ENCODE measurements at places on chromosomes 3 and 15.
A peak's percentile ranks its signal among the peaks of the same experiment; 100 is the strongest.

DNA sequence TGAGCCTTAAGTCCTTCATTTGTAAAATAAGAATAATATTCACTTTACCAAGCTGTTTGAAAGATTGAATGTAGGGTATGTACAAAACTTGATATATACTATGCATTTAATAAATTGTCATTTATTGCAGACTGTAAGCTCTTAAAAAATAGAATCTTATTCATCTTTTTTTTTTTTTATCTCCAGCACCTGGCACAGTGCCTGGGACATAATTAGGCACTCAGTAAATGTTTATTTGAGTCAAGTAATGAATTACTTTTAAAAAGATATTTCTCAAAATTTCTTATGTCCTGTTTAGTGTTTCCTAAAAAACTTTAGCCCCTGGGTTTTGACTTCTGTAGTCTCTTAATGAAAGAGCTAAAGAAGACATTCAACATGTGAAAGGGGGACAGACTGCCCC, 71.7 kb downstream of the TOP2B start:
- no peak for DNase-seq

- DNase-seq: no peak
Measured at GRCh38 chr3:126167566-126167965, 12.8 kb downstream of the ALDH1L1 start.

DNA sequence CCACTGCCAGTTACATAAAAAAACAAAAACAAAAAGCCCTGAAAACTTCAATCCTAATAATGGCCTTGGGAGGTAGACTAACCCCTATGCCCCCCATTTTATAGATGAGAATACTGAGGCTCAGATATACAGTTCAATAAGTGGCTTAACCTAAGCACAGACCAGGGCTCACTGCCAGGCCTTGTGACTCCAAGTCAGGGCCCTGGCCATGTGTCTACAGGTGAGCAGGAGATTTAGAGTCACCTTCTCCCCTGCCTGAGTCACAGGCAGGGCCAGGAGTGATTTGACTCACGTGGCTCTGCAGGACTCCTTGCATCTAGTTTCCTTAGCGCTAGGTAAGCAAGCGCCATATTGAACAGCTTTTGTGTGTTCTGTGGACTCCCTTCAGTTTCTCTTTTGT, 98.6 kb upstream of the ETV5 start:
- no peak for DNase-seq

DNA sequence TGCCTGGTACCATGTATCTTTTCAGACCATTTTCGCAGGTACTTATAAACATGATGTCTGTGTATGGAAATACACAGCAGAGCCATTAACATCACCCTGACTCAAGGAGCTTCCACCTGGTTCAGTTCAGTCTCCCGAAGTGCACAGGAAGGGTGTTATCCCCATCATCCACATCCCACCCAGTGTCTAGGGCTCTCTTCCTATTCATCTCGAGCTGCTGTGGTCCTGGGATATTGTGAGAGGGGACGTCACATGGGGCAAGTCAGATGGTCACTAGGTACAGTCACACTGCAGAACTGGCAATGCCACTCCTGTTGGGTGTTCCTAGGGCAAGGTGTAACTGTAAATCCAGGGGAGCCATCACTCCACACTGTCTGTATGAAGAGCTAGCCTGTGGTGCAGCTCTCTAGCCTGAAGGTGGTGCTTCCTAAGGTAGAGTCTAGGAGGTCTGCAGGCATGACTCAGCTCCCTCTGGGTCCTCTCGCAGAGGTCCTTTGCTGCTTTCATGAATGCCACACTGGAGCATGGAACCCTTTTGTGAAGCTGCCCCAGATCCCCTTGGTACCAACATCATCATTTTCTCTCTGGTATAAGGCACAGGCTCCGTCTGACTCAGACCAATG, 13.9 kb downstream of the ISLR2 start:
- no peak for DNase-seq

DNA sequence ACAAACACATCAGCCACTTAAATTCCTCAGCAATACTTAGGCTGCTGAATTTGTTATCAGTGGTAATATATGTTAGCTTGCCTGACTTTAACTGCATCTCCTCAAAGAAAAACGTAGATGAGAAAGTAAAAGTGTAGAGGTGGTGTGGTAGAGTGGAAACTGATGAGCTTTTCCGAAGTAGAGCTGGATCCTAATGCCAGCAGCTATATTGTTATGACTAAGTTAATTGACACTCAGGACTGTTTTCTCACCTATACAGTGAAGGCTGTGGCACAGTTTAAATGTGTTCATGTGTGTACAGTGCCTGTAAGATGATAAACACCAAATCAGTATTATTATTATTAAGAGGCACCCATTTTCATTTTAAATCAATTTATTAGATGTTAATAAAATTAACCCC, 174.9 kb downstream of the TNIK start:
- DNase-seq: no peak

DNA sequence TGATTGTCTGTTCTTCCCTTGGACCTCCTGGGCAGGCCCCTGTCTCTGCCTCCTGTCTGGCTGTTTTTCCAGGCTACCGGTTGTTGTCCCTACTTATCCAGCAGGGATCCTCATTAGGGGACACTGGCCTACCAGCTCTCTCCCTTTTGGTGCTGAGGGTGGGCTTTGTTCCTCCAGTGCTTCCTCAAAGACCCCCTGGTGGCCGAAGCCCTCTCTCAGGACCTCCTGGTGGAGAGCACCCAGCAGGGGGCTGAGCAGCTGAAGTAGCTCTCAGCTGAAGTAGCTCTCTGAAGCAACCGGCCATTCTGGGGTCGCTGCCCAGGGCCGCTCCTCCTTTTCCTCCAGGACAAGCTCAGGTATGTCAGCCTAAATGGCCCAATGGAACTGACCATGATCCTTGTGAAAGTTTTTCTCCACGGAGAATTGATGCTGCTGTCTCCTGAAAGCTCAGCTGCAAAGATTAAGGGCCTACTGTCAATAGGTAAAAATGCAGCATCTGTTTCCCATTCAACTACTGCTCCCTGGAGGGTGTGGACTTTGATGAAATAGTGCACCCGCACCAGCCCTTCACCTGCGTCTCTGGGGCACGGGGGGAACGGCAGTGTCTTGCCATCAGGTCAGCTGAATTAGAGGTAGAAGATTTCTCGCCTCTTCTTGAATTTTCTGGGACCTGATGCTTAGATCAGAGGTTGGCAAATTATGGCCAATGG, 27.6 kb downstream of the ARNT2 start:
- no peak for DNase-seq

- DNase-seq: no peak
Measured at GRCh38 chr3:50195501-50196252, 4.3 kb downstream of the GNAT1 start.

- DNase-seq: no peak
Measured at GRCh38 chr15:31023841-31024240, 32.4 kb upstream of the MTMR10 start.

- no peak for DNase-seq
Measured at GRCh38 chr15:60408463-60408981, 10.7 kb upstream of the ANXA2 start.

- peak; percentile 45 for DNase-seq
Measured at GRCh38 chr3:30597131-30597768, 9.2 kb upstream of the TGFBR2 start.

- DNase-seq: peak; percentile 45
Measured at GRCh38 chr3:29240248-29240647, 40.6 kb upstream of the RBMS3 start.

DNA sequence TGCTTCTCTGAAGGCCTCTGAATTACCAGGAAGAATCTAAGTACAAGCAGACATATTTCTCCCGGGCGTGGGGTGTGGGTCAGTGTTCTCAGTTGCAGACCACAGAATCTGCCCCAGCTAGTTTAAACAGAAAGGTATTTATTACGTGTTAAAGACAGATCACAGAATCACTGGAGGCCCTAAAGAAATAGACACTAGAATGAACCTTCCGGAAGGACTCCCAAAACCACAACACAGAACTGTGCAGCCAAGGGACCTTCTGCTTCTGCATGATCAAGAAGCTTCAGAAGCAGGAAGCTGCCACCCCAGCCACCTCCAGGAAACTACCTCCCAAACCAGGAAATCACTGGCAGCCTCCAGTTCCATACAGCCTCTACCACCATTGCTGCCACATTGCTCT, 32.7 kb upstream of the ZFAND6 start:
- DNase-seq: no peak

DNA sequence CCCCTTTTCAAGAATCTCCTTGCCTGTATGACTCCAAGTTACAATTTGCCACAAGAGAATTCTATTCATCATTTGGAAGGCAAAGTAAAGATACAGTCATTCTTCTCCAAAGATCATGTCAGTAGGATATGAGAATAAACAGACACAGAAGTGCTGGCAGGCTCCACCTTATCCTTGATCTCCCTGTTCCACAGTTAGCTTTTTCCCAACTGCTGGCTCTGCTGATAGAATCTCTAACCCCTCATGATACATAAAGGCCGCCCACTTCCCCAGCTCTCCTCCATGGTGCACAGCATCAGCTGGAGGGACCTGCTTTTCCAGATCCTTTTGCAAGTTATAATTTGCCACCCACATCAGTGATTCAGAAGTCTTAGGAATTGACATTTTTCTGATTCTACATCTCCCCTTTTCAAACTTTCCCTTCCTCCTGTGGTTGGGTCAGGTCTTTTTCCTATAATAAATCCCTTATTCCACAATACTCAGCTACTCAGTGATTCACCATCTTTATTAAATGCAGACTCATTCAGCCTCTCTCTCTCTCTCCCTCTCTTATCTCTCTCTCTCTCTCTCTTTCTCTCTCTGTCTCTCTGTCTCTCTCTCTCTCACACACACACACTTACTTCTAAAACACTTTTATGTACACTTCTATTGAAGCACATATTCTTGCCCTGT, 465.4 kb downstream of the GBE1 start:
- no peak for DNase-seq

DNA sequence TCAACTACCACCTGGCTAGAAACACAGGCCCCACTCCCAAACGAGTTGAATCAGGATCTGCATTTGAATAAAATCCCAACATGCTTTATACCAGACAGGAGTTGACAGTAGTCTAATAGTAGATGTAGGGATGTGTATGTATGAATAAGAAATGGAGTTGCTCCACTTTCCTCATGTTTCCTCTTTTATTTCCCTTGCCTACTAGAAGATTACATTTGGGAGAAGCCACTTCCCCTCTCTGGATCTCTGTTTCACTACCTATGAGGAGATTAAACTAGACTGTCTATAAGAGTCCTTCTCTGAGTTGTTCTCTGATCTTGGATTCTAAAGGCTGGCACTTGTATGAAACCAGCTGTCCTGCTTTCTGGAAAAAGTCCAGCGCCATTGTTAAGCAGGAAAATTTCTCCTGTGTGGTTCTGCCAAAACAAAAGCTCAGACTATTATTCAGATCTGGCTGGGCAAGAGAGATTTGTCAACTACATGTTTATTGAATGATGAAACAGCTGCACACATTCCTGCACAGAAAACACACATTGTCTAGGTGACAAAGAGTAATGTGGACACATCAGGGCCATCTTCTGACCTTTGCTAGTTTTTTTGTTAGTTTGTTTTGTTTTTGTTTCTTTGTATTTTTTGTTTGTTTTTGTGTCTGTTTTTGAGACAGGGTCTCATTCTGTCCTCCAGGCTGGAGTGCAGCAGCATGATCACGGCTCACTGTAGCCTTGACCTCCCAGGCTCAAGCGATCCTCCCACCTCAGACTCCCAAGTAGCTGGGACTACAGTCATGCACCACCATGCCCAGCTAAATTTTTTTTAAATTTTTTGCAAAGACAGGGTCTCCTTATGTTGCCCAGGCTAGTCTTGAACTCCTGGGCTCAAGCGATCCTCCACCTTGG, 29.9 kb downstream of the ACP3 start:
- no peak for DNase-seq

DNA sequence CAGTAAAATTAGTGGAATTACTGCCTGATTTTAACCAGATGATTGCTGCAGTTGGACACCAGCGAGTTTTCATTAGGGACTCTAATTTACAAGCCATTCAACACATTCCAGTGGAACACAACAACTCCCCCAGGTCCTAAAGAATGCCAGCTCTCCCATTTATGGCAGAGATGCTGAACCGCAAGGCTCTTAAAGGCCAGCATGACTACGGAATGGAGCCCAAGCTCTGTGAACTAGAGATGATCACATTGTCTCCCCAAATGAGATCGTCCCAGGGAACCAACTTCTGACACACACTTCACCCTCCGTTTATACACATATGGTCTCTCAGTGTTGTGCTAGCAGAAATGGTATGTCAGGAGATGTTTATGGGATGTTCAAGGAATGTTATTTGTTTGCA, 446.2 kb upstream of the NR2F2 start:
- DNase-seq: no peak

DNA sequence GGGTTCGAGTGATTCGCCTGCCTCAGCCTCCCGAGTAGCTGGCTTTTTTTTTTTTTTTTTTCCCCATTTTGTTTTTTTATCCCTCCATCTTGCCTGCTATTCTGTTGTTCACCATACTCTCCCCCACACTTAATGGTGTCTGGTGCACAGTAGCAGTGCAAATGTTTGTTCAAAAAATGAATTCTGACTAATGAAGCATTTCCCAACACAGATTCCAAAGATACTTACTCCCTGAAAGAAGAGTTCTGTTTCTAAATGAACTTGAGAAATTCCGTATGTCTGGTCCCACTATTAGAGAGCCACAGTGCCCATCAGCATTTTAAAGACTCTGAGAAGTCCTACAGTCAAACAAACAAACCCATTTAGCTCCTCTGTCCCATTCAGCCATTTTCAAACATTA, 9.5 kb downstream of the EDEM1 start:
- no peak for DNase-seq

DNA sequence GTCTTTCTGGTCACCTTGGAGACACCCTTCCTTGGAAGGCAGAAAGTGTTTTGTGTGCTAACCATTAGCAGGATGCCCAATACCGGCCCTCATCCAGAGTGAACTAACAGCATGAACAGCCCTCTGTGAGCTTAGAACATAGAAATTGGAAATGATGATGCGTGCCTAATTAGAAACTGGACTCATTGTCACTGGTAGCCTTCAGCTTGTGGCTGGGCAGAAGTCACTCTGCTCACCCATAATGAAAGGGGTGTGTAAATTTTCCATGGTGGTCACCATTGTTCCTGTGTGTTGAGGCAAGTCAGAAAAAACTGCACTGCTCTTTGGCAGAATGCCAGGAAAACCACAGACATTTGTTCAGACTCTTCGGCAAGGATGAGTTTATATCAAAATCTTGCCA, 74.7 kb upstream of the CNTN4 start:
- no peak for DNase-seq

DNA sequence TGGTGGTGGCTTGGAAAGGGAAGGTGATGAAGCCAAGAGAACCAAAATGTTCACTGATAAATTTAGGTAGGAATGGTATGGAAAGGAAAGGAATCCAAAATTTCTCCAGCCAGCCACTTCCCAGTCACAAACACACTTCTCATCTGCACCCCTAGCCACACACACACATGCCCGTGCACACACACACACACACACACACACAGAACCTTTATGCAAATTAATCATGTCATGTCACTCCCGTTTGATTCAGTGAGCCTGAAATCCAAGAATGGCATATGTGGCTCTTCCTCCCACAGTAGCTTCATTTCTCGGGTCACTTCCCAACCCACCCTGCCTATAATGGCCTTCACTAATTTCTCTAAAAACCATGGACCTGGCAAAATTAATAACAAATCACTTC, 3.1 kb upstream of the HLTF start:
- no peak for DNase-seq

- DNase-seq: no peak
Measured at GRCh38 chr15:49327927-49328326, 95.1 kb upstream of the FGF7 start.

Measured in brain microvascular endothelial cell (primary cell).